Large intestine (tissue), 12 donors: ENCODE measurements at places on chromosomes 4 and X. TPM values are rescaled to one million over a fixed set of nuclear protein-coding genes. Genes with fewer than 3 reads are reported as not detected.
A peak's percentile ranks its signal among the peaks of the same experiment; 100 is the strongest.

DNA sequence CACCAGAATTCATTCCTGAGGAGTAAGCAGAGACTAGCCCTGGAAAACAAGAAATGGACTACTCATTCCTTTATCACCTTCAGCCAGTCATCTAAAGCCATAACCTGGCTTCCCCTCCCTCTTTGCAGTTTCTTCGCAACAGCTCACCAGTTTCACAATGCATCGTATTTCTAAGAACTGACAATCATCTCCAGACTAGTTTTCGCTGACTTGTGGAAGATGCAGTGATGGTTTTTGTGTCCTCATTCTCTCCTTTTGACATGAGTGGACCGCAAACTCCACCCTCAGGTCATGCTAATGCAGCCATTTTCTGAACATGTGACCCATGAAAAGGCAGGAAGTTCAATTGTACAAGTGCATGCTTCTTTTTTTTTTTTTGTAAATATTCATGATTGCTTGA lies 1203.5 kb downstream of the PCDH7 start:
- DNase-seq = no peak

DNA sequence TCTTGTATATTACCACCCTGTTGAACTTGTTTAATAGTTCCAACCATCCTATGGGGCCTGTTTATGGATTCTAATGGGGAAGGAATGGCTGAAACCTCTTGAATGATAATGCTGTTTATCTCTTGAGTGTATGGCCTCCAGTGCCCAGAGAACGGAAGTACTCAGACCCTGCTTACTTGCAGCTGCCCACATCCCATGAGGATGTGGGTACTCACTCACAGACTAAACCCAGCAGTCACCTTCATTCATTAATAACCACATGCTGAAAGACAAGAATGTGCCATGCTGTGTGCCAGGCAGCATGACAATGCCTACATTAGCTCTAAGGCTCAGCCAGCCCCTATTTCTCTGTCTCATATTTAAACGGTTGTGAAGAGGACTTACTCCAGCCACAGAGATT lies 5.9 kb upstream of the ARMCX5 start:
- no peak for DNase-seq

GRCh38 chr4:102429553-102429952 lies 71.6 kb upstream of the NFKB1 start:
- no peak for DNase-seq

DNA sequence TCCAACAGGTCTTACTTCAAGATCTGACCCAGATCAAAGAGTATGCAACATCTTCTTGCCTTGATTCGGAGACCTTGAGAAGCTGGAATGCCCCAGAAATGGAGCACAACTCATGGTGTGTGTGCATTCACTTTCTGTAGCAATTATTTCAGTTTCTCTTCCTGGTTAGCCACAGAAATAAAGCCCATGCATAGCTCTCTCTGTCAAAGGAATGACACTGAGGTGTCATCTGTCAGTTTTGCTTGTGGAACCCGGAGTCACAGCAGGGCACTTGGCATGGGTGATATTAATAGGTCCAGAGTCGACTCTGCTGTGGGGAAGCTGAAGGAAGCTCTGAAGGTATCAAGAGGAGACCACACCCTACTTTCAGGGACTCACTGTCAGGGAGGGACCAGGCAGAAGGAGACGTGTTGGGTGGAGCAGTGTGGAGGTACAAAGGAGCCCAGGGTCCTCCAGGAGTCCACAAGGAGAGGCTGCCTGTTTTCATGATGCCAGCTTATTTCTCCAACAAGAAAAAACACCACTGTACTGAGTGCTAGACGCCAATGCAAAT lies 10.7 kb downstream of the CLNK start:
- DNase-seq = no peak

DNA sequence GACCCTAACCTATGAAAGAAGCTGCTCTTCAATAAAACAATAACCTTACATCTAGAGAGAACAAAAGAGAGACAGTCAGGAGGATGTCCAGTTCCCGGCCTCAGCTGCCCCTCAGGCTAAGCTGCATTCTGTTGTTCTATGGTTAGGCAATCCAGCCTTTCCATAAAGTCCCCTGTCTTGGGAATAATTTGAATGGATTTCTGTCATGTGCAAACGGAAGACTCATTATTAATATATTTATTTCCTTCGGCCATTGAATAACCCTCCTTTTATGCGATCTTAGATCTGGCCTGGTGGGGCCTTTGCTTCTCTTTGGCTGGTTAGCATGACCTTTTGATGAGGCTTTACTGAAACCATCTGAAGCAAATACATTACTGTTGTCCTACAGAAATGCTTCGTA lies 80.1 kb downstream of the ANKRD50 start:
- no peak for DNase-seq

DNA sequence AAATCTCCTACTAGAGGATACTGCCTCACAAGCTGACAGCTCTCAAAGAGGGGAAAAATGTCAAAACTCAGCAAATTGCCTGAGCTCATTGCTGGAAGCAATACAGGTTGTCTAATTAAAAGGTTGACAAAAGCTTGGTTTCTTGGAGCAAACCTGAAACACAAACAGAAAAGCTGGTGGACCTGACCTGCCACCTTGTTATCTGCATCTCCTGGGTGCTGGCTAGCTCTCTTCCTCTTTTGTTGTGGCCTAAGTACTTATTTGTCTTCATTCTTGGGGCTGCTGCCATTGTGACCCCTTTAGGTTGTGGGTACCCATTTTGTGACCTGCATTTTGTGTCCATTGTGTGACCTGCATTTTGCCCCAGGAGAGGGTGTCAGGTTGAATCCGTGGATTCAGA lies 184.5 kb downstream of the KIT start:
- no peak for DNase-seq

- peak; percentile 84 for DNase-seq
Measured at GRCh38 chr4:123397144-123398065, 810 bp downstream of the SPRY1 start.

DNA sequence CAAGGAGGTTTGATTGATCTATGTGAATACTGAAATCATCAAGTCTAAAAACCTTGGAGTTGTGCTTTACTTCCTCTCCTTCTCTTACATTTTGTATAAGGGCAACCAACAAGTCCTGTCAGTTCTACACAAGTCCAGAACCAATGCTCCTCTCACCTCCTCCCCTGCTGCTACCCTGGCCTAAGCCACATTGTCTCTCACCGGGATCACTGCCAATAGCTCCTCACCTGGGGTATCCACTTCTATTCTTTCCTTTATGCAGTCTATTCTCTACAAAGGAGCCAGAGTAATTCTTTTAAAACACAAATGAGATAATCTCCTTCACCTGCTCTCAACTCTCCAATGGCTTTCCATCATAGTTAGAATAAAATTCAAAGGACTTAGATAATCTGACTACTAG lies 13.3 kb upstream of the ARHGEF6 start:
- no peak for DNase-seq

GRCh38 chr4:28075401-28075956 lies 1214.8 kb downstream of the STIM2 start:
- DNase-seq = no peak

GRCh38 chr4:85496933-85497332 lies 22.0 kb downstream of the ARHGAP24 start:
- no peak for DNase-seq

GRCh38 chrX:135421537-135421931 lies 210 bp upstream of the SMIM10L2A start:
- peak; percentile 86 for DNase-seq

DNA sequence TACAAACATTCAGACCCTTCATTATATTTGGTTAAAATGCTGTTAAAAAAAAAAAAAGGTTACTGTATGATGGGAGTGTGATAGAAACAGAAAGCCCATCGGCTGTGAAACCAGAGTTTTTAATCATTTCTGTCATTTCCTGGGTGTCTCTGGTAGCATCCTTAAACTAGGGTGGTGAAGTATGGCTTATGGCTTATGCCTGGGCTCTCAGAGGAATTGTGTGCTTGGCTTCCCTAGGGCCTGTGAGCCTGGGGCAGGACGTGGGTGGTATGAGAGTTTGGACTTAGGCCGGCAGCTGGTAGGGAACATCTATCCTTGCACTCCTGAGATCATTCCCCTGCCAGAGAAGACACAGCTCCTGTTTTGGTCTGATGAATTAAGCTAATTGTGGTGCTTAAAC lies 52.2 kb downstream of the DCUN1D4 start:
- no peak for DNase-seq

GRCh38 chr4:78361621-78362120 lies 189.9 kb upstream of the ANXA3 start:
- no peak for DNase-seq

- no peak for DNase-seq
Measured at GRCh38 chrX:14027036-14027435, 2.7 kb downstream of the GEMIN8 start.

DNA sequence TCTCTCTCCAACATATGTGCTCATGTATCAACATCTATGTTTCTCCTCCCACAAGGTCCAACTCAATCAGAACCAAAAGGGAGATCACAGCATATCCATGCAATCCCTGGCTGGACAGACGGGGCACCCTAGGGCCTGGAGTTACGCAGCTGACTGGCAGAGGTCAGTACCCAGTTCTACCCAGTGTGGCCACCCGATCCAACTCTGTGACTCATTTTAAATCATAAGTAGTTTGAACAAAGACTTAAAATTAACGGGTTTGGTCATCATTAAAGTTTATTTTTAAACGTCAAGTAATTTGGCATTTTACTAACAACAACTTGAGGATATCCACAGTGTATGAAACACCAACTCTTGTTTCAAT lies 59.5 kb downstream of the APBB2 start:
- DNase-seq = no peak

DNA sequence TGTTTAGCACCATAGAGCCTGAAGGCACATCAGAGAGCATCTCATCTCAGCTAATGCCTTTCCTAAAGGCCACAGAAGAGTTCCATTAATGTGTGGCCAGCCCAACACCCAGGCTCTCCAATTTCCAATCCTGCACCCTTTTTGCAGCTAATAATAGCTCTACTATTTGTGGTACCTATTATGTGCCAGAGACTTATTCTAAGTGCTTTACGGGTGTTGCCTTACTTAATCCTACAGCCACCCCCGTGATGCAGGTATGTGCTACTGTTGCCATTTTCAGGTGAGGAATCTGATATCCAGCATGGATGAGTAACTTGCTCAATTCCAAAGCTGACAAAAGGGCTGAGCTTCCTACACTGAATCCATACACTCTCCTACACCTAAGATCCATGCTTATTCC lies 217.6 kb upstream of the GALNT7 start:
- no peak for DNase-seq

DNA sequence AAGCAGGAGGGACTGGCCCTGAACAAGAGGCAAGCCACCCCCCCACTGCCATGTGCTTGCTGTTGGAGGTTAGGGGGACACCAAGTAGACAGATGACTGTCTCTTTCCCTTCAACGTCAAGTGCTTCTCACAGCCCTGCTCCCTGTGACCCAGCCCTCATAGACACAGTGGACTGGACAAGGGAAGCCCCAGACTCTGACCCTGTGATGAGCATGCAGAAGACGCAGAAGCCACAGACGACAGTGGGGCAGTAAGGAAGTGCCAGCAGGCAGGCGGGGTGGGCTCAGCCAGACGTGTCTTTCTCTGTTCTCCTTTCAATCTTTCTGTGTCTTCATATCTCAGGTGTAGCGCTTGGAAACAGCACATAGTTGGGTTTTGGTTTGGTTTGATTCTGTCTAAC lies 2.4 kb upstream of the L1CAM start:
- no peak for DNase-seq

- no peak for DNase-seq
Measured at GRCh38 chr4:89121387-89122068, 10.2 kb downstream of the TIGD2 start.

DNA sequence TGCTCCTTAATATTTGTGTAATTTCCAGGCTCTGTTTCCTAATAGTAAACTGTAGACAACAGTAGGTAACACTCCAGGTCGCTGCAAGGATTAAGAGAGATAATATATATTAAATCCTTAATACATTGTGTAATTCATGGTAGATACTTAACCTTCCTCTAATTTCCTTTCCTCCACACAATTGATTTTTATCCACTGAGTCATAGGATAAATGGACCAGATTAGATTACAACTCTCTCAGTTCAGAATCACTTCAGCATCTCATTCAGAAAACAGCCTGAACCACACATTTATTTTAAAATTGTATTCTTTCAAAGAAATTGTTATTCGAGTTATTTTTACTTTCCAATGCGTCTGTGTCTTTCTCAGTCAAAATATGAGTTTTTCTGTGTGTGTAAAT lies 17.1 kb downstream of the GK2 start:
- DNase-seq = no peak

- DNase-seq = no peak
Measured at GRCh38 chr4:113756005-113756410, 5.5 kb downstream of the CAMK2D start.

GRCh38 chrX:69018416-69019072 lies 146.7 kb downstream of the PJA1 start:
- DNase-seq = no peak

Gene ZDHHC9
- polyA plus RNA-seq = 67.4 TPM

Gene SORBS2
- polyA plus RNA-seq = 34.4 TPM

Gene TAF7L
- polyA plus RNA-seq = 0.18 TPM

Gene MAGEA10
- polyA plus RNA-seq = 0.06 TPM

Gene ASMT
- polyA plus RNA-seq = not detected

Gene DCK
- 20.3 TPM for polyA plus RNA-seq

Gene MAGEA6
- not detected for polyA plus RNA-seq

Gene SLC49A3
- 4.6 TPM for polyA plus RNA-seq

Gene SASH3
- 11.4 TPM for polyA plus RNA-seq

Gene ADGRA3
- polyA plus RNA-seq = 51.5 TPM

Gene OPRPN
- polyA plus RNA-seq = not detected
